ENCODE measurements at places on chromosomes 4 and X.

GRCh38 chr4:153521999-153522801, 56.0 kb downstream of the TMEM131L start:
- peak; percentile 30 for DNase-seq

DNA sequence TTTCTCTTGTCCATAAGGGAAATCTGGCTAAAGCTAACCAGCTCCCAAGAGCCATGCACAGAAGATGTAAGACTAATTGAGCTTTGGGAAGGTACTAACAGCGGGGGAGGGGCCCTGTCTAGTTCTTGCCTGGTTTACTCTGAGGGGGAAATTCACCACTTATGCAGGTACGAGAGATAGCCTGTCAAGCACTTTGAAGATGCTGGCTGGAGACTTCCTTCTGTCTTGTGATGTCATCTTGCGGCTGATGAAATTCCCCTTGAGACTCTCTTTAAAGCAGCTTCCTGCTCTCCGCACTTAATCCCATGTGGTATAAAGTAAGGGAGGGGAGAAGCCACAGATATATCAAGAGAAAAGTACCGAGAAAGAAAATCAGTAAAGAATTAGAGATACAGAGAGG, 345.3 kb downstream of the MAPK10 start:
- no peak for DNase-seq

GRCh38 chrX:7996414-7996813, 69.2 kb upstream of the PNPLA4 start:
- peak; percentile 2 for DNase-seq

DNA sequence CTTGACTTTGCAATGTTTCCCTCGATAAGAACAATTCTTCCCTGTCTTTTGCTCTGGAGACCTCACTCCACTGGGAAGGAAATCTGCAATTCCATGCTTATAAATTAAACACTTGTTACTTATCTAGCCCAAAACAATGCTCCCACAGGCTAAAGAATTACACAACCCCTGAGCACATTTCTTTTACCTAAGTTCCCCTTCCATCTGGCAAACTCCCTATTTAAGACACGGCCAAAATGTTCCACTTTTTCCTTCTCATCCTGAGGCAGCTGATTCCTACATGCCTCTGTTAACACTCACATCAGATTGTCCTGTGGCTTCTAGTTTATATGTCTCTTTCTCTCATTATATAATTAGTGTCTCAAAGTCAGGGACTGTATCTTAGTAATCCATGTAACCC, 211.7 kb downstream of the COX18 start:
- no peak for DNase-seq

DNA sequence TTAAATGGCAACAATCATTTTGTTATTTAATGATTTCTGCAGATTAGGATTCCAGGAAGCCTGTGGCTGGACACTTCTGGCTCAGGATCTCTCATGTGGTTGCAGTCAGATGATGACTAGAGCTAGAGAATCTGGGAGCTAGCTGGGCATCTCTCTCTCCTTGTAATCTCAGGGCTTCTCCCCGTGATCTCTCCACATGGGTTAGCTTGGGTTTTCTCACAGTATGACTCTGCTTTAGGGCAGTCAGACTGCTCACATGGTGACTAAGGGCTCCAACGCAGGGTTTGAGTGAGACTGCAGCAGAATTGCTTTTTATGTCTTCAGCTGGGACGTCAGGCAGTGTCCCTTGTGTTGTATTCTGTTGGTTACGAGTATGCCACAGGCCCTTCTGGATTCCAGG, 361.4 kb downstream of the CBLL2 start:
- DNase-seq: no peak

DNA sequence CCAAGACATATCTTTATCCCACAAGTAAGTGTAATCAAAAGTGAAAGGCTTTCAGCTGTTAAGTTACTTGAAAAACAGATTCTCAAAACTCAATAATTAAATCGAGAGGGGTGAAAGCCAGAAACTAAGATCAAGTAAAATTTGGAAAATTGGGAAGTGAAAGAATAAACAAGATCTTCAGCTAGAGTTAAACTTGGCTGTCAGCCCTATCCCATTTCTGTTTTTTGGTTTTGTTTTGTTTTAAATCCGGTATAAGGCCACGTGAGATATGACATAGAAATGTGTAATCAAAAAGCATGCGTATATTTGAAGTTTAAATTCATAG, 856.8 kb downstream of the STIM2 start:
- no peak for DNase-seq

GRCh38 chrX:67543818-67544217, at the start of gene AR:
TSS of gene AR (plus strand) at chrX:67544021. CDS start at chrX:67545147, 1,126 bp downstream.
- no peak for DNase-seq

DNA sequence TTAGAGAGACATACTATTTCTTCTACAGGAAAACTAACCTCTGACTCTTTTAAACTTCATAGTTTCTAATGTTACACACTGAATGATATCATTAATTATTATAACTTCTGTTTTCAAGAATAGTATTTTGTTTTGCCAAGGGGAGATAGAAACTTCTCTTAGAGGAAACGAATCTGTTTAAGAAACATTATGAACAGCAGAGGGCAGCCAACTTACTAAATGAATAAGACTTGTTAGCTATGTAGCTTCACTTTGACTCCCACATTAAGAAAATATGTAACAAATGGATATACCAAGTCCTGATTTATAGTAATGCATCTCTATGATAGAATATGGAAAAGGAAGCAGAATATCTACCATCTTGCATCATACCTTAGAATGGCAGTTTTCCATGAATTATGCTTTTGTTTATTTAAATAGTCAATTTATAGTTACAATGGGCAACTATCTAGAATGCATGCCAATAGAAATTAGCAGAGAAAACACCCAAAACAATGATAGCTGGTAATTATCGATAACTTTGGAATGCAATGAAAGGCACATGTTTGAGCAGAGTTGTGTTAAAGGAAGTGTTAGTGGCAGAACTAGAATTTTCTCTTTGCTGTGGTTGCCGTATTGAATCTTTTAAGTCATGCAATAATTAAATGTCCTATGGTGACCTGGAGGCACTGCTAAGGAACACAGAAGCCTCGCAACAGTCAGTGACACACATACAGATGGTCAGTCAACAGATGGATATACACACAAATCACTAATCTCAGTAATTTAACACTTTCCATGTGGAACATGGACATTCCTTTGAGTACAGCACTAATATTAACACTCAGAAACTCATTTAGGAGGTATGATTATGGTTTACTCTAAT, 105.7 kb upstream of the PDLIM3 start:
- DNase-seq: no peak

DNA sequence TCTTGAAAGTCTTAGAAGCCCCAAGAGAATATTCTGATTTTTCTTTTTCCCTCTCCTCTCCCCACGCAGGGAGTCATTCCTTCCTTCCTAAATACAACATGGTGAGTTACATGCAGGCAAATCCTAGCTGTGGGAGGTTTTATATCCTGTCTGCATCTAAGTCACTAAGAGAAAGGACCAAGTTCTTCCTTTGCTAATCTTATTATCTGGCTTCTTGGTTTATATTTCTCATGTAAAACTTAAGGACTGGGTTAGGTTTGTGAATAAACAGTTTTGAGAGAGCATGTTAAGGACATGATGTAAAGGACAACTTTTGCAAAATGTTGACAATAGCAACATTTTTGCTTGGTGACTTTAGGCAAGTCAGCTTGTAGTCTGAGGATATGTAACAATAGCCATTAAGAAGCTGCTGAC, 5.1 kb upstream of the CXCL9 start:
- no peak for DNase-seq

GRCh38 chrX:101551380-101551767, 1.0 kb downstream of the ARMCX1 start:
- no peak for DNase-seq

DNA sequence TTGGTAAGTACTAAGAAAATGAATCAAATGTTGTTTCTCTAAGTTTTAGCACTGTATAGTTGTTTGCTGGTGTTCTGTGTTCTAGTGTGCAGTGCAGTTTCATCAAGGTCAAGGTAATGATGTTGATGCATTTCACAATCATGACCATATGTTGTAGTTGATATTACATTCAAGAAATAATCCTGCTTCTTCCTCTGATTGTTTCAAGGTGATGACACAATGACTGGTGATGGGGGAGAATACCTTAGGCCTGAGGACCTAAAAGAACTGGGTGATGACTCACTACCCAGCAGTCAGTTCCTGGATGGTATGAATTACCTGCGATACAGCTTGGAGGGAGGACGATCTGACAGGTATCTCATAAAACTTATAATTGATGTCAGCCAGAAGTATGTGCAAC, 261.6 kb downstream of the ANK2 start:
- DNase-seq: no peak

GRCh38 chr4:124636788-124637187, 75.7 kb downstream of the ANKRD50 start:
- DNase-seq: no peak

DNA sequence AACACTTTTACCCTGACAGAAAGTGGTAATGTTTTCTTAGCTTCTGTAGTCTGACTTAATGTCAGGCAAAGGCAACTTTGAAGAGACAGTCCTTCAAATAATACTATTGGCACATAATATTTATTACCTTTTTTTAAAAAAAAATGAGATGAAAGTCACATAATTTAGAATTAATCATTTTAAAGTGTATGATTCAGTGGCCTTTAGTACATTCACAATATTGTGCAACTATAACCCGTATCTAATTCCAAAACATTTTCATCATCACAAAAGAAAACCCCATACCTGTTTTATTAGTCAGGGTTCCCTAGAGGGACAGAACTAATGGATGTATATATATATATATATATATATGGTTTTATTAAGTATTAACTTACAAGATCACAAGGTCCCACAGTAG, 94.8 kb upstream of the TEX13A start:
- no peak for DNase-seq

DNA sequence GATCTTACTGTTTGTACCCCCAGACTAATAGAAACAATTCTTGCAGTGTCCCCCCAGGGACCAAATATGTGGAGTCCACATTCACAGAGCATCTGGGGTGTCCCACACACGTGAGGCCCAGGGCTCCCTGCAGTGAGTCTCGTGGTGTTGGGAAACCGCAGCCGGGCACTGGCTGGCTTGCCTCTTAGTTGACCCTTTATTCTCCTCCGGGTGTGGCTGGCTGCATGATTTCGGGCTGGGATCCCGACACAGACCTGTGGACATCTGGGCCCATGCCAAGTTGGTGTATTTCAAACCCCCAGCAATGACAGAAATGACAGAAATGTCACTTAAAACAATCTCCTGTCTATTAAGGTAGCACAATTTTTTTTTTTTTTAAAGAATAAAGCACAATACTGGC, 15.6 kb upstream of the CLDN24 start:
- DNase-seq: no peak

DNA sequence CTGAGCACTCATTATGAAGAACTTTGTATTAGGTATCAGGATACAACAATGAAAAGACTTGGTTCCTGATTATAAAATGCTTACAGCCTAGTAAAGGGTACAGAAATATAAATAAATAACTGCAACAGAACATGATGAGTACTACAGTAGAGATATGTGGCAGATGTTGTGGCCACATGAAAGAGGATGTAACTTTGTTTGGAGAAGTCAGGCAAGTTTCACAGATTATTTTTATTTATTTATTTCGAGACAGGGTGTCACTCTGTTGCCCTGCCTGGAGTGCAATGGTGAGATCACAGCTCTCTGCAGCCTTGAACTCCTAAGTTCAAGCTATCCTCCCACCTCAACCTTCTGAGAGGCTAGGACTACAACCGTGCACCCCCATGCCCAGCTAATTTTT, 15.8 kb upstream of the UBE2K start:
- DNase-seq: no peak

- no peak for DNase-seq
These were observed 201.1 kb upstream of the BCOR start for GRCh38 chrX:40298572-40299479.

DNA sequence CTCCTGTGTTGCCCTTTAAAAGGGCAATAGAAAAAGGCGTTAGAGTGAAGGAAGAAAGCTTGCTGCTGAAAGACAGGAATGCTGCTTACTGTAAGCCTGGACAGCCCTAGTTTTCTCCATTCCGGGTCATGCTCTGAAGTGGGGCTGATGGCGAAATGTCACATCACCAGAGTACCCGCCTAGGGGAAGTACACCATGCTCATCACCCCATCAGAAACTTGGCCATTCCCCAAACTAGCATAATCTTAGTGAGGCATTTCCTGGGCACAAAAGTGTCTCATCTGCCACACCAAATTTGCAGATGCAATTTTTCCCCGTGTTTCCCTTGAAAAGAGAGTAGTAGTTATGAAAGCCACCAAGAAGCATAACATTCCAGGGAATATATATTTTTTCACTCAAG, 47.8 kb upstream of the CAMK2D start:
- no peak for DNase-seq

GRCh38 chrX:43283187-43283586, 372.9 kb upstream of the MAOA start:
- no peak for DNase-seq

DNA sequence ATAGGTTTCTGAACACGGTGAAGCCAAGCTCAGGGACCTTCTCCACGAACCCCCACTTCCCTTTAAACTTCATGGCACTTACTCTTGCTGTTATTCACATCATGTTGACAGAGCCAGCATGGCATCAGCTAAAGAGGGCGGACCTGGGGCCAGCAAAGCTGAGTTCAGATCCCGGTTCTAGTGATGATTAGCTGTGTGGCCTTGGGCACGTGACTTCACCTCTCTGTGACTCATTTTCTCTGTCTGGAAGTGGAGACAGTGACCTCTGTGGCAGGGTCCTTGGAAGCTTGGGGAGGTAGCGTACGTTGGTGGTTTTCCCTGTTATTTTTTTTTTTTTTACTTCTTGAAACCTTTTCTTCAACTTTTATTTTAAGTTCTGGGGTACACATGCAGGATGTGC, 13.4 kb downstream of the EVC start:
- no peak for DNase-seq

- no peak for DNase-seq
These were observed 347 bp downstream of the AMTN start for GRCh38 chr4:70518716-70519115.

DNA sequence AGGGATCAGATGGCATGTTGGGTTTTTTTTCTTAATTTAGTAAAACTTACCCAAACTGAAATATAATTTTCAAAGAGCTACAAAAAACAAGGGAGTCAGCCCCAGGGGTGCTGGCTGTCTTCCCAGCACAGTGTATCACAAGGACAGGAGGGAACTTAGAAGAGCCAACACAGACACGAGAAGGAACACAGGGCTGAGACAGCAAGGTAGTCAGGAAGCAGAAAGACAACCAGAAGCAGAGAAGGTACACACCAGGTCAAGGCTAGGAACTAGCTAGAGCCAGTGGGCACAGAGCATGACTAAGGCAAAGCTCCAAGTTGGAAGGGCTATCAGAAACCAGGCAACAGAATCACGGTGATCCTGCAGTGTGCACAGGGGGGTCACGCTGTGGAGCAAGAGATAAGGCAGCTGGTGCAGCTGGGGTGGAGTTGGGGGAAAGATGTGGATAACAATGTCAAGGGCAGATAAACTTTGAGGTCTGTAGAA, 168.7 kb downstream of the NR3C2 start:
- DNase-seq: no peak

DNA sequence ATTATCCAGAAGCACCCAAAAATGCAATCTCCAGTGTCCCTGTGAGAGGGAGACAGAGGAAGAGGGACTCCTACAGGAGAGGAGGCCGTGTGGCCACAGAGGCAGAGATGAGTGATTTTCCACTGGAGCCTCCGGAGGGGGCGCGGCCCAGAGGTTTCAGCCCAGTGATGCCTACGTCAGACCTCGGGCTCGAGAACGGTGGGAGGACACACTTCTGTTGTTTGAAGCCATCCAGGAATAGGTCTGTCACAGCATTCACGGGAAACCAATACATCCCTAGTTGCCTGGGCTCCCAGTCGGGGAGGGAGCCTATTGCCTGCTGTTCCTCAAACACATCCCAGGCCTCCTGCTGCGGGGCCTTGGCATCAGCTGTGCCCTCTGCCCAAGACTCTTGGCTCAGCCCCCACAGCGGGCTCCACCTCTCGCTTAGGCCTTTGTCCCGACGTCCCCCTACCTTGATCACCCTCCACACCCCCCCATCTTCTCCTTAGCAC, 39.2 kb upstream of the HMX1 start:
- no peak for DNase-seq
